ENCODE measurements at places on chromosomes 1 and 21. TPM values are rescaled to one million over a fixed set of nuclear protein-coding genes. Genes with fewer than 3 reads are reported as not detected.

- no peak overlapping the region for H3K27ac ChIP-seq
- no peaks in the 10 kb centered on the region for H3K36me3 ChIP-seq
- no peaks in the 10 kb centered on the region for H3K27me3 ChIP-seq
These were observed 38.0 kb upstream of the ZC3H11B start for GRCh38 chr1:219650880-219651279.

DNA sequence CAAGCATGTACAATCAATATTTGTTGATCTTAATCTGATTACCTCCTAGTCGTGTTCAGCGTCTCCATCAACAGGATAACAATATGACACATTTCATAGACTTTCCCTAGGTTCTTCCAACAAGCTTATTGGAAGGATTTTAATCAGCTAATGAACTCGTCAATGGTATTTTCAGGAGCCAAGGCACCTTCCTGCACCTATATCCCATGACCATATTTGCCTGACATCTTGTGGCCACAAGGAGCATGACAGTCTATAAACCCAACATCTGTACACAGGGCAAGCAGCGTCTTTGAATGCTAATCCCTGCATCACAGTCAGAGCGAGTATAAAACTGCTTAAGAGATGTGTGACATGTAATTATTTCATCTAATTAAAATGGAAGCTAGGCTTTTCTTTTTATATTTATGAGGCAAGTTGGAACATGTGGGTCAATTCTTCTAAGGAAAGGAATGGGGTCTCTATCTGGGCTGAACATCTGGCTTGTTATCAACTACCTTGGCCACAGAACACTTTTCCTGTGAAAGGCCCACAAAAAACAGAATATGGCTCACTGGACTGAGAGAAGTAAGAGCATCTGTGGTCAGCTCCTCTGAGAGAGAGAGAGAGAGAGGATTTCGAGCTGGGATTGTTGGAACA, 388.8 kb downstream of the NTNG1 start:
- DNase-seq = no peak
- H3K27me3 ChIP-seq = no peaks in the 10 kb centered on the region
- peak overlapping the region; percentile 61 for H3K27ac ChIP-seq
- no peak overlapping the region for H3K4me3 ChIP-seq

GRCh38 chr1:212916481-212917133, 33.7 kb upstream of the VASH2 start:
- peak overlapping the region; percentile 12 for H3K4me3 ChIP-seq
- H3K4me1 ChIP-seq = no peaks in the 10 kb centered on the region
- peak overlapping the region; percentile 34 for H3K27ac ChIP-seq
- H3K36me3 ChIP-seq = no peaks in the 10 kb centered on the region
- no peak for DNase-seq

- DNase-seq = no peak
- H3K27me3 ChIP-seq = peaks cover 36% of the 10 kb centered on the region
- H3K4me3 ChIP-seq = peak overlapping the region; percentile 28
- H3K27ac ChIP-seq = peak overlapping the region; percentile 50
These were observed 1.8 kb upstream of the ELAPOR1 start for GRCh38 chr1:109112056-109112651.

GRCh38 chr1:184162281-184162680, 110.8 kb downstream of the TSEN15 start:
- H3K4me1 ChIP-seq = no peaks in the 10 kb centered on the region
- H3K27me3 ChIP-seq = no peaks in the 10 kb centered on the region
- no peak overlapping the region for H3K27ac ChIP-seq
- no peak for DNase-seq

GRCh38 chr1:197690074-197690473, 85.2 kb downstream of the DENND1B start:
- no peaks in the 10 kb centered on the region for H3K36me3 ChIP-seq
- H3K27me3 ChIP-seq = no peaks in the 10 kb centered on the region
- H3K4me3 ChIP-seq = no peak overlapping the region
- H3K27ac ChIP-seq = no peak overlapping the region
- DNase-seq = no peak
- no peaks in the 10 kb centered on the region for H3K4me1 ChIP-seq

GRCh38 chr1:27071049-27071416, 58.4 kb upstream of the TENT5B start:
- no peaks in the 10 kb centered on the region for H3K27me3 ChIP-seq
- H3K4me1 ChIP-seq = no peaks in the 10 kb centered on the region
- H3K4me3 ChIP-seq = no peak overlapping the region
- H3K36me3 ChIP-seq = no peaks in the 10 kb centered on the region
- no peak overlapping the region for H3K27ac ChIP-seq
- DNase-seq = no peak

The MXRA8 gene
- 234 TPM for total RNA-seq
